ENCODE measurements at places on chromosomes 12 and 14.

DNA sequence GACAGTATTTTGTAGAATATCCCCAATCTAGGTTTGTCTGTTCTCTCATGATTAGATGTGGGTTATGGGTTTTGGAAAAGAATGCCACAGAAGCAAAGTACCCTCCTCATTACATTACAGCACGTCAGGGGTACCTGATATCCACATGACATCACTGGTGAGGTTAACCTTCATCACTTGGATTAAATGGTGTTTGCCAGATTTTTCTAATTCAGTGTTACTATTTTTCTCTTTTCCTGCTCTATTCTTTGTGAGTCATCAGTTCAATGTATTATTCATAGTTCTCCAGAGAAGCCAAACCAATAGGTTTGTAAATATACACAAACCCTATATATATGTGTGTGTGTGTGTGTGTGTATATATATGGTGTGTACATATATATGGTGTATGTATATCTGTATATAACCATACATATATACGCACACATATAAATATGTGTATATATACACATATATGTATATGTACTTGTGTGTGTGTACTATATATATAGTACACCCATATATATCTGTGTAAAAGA, 131.4 kb downstream of the LMNTD1 start:
- DNase-seq = no peak

DNA sequence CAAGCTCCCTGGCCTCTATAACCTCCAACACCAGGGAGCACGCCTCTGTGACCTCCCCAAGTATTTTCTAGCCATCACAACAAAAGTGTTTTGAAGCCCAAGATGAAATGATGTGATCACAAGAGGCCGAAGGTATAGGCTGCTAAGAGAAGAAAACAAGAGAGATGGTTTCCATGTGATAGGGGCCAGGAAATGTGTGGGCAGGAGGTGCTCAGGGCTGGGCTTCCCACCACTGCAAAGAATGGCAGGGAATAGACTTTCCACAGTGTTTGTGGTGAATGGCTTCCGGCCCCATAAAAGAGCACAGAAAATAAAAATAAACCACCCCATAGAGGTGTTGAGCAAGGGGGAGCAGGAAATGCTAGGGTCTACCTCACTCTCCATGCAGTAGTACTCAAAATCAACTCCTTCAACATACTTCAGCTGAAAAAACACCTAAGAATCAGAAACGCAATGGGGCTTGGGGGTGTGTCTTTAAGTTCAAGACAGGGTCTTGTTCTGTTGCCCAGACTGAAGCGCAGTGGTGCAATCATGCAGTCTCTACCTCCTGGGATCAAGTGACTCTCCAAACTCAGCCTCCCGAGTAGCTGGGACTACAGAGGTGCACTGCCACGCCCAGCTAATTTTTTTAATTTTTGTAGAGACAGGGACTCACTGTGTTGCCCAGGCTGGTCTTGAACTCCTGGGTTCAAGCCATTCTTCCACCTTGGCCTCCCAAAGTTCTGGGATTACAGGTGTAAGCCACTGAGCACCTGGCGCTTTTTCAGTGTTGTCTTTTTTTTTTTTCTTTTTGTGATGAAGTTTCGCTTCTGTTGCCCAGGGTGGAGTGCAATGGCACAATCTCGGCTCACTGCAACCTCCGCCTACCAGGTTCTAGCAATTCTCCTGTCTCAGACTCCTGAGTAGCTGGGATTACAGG, 27.1 kb downstream of the DAD1 start:
- DNase-seq = no peak

- no peak for DNase-seq
Observed at GRCh38 chr12:65811968-65812700, 12.1 kb upstream of the HMGA2 start.

DNA sequence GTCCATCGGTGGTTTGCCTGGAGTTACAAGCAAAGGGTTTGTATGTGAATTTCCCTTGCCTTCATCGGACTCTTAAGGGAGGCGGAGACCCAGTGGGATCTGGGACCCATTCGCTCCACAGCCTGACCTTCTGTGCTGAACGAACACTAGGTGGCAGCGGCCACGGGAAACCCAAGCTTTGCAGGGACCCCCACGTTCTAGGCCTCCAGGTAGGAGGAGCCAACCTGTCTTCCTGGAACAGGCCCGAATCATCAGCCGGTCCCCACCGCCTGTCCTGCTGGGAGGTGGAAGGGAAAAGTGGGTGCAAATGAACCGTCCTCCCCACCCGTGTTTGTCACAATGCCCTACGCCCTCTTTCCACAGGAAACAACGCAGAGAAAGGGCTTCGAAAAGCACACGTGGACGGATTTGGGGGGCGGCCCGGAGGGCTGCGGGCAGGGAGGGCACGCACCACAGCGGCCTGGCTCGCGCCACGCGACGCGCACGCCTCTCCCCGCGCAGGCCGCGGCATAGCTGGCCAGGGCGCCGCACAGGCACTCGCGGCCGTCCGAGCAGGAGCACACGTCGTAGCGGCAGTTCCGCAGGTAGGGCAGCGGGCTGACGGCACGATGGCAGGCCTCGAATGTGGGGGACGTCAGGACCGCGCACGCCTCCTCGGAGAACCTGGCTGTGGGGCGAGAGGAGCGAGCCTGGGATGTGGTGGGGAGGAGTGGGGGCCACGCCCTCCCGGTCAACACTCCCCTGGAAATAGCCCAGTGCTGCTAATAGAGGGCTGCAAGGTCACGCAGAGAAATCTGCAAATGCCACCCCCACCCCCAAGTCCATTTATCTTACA, 67.8 kb downstream of the VWF start:
- no peak for DNase-seq

- DNase-seq = no peak
Observed at GRCh38 chr14:69673578-69674305, 62.3 kb downstream of the SUSD6 start.

DNA sequence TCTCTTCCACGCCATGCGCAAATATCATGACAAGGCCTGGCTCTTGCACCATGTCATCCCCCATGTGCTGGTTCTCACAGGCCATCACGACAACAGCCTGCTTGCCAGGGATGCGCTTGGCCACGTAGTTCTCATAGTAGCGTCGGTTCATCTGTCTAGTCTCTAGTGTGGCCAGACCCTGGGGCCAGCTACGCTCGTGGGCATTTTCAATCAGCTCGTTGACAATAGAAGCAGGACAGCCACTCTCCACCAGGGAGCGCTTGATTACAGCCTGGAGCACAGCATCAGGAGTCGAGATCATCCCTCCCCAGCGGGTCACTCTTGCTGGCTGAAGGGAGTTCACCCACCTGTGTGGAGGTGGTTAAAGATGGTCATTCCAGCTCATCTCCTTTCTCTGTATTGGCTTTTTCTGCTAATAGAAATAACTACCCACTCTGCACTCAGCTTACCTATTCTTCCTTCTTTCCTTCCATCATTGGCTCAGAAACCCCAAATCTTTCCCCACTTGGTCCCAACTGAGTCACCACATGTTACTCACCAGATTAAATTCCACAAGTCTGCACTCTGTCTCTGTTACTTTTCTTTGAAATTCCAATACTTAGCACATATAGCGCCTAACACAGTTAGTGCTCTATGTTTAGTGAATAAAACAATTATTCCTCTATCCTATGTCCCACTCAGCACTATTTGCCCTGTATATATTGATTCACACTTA, 15.1 kb downstream of the RNF41 start:
- peak; percentile 36 for DNase-seq

GRCh38 chr12:53069621-53070410, 9.4 kb downstream of the SPRYD3 start:
- no peak for DNase-seq

DNA sequence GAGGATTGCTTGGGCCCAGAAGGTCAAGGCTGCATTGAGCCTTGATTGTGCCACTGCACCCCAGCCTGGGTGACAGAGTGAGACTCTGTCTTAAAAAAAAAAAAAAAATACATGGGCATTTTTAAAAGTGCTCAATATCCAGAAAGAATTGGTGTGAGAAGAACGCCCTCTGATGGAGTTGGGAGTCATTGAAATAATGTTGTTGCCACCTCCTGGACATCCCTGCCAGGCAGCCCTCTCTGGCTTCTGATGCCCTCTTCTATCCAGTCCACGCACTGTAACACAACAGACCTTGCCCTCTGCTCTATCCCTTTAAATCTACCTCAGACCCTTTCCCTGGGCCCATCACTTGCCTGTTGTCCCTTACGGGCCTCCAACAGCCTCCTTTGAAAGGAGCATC, 4.9 kb downstream of the PTGDR start:
- no peak for DNase-seq

DNA sequence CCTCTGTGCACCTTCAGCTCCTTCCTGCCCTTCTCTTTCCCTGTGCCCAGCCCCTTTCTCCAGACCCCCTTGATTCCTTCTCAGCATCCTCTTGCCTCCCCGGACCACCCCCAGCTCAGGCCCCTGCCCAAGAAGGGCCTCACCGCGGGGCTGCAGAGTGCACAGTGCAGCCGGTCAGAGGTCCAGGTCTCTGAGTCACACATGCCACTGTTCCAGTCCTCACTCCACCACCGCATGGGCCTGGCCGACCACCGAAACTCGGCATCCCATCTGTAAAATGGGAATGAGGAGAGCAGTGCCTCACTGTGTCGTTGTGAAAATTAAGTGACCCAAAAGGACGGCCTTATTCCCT, 13.3 kb downstream of the BDKRB1 start:
- no peak for DNase-seq

- DNase-seq = no peak
Observed at GRCh38 chr14:37168721-37169120, 3.7 kb downstream of the SLC25A21 start.

DNA sequence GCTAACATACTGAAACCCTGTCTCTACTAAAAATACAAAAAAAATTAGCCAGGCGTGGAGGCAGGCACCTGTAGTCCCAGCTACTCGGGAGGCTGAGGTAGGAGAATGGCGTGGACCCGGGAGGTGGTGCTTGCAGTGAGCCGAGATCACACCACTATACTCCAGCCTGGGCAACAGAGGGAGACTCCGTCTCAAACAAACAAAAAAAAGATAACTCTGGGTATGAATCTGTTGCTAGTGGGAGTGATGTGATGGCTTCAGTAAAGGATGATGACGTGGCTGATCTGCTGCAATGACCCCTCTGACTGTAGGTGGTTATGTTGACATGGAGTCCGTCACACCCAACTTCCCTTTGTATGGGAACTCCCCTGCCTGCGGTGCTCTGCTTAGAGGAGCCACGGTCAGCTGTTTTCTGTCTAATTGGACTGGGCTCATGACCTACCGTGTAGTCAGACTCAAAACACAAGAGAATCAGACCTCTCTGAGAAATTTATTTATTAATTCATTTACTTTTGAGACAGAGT, 59.1 kb upstream of the MED13L start:
- no peak for DNase-seq

GRCh38 chr12:91361864-91362263, 179.2 kb upstream of the DCN start:
- peak; percentile 20 for DNase-seq

GRCh38 chr14:86774916-86775315, 1218.1 kb downstream of the GALC start:
- no peak for DNase-seq

DNA sequence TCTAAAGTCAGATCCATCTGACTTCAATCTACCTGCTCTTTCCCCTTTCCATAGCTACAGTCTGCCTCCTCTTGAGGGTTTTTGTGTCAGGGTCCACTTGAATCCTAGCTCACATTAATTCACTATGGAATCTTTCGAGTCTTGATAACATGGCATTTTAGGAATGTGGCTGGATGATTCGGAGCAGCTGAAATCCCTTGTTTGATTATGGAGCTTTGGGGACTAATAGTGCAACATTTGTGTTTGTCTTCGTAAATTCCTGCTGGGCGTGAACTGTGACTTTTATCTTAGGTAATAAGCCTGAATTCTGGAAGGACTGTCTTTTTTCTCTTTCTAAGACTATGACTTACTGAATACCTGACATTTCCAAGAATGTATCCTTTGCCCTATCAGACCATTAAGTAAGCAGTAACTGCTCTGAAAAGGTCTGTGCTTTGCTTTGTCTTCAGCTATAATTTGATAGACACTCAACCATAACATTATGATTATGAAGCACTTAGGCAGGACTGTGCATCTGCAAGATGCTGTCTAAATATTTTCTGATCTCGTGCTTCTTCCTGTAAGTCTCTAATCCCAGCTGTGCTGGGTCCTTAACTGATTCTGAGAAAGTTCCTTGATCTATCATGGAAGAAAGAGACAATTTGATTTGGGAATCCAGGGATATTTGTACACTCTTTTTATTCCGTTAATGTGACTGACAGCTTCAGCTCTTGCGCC, 19.0 kb upstream of the PELI2 start:
- DNase-seq = no peak

DNA sequence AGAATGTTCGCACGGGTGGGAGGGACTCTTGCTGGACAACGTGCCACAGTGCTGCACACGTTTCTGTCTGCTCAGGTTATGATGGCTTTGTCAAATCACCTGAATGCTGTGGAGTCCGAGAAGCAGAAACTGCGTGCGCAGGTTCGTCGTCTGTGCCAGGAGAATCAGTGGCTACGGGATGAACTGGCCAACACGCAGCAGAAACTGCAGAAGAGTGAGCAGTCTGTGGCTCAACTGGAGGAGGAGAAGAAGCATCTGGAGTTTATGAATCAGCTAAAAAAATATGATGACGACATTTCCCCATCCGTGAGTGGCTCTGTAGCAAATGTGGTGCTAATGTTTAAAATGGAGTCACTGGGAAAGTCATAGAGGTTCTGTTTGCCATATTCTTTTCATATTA, 28.5 kb downstream of the KLC1 start:
- DNase-seq = no peak

DNA sequence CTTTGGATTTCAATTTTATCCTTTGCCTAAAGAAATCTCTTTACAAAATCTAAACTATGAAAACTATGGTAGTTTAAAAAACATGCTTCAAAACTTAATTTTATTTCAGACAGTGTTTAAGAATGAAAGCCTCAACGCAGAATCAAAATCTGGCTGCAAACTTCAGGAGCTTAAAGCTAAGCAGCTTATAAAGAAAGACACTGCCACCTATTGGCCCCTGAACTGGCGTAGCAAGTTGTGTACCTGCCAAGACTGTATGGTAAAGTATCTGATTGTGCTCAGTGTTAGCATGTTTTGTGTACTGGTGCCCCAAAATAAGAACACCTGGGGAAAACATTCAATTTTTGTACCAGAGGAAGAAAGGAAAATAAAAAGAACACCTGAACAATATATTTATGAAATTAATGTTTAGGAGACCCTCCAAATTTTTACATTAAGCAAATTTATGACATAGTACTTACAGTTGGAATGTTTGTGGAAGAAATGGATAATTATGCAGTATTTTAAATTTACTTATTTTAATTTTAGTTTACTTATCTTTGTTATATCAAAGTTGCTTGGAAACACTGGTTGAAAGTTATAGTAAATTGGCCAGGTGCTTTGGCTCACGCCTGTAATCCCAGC, 12.2 kb downstream of the UBR7 start:
- DNase-seq = peak; percentile 46

Measured in RWPE1 (cell line).